Activated naive CD8-positive, alpha-beta T cell treated with anti-CD3 and anti-CD28 coated beads, Interleukin-2, amount 50 U/mL, for 24 hours (primary cell): ENCODE measurements at places on chromosomes 6 and 20.

- DNase-seq: peak; percentile 6
These were observed 85.2 kb upstream of the PHACTR3 start for GRCh38 chr20:59518881-59519706.

- no peak for DNase-seq
These were observed 42.3 kb upstream of the PTPN1 start for GRCh38 chr20:50467718-50468356.

- no peak for DNase-seq
These were observed 145.1 kb downstream of the CD24 start for GRCh38 chr6:106829451-106829850.

- no peak for DNase-seq
These were observed 164.8 kb downstream of the SOBP start for GRCh38 chr6:107654764-107655163.

DNA sequence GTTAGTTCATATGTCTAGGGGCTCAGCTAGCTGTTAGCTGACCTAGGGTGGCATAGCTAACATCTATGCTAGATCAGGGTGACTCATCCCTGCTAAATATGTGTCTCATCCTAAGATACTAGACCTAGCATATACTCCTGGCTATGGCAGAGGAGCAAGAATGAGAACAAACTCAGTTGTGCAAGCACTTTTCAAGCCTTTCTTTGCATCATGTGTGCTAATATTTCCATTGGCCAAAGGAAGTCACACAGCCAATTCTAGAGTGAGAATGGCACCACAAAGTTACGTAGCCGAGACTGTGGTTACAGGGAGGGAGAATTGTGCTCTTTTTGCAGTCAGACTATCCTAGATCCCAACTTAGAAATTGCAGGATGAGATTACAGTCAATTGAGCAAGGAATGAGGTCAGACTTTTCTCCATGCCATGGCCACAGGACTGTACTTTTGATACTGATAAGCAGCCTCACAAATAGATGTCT is 78.7 kb downstream of the PLCB4 start:
- DNase-seq: no peak

DNA sequence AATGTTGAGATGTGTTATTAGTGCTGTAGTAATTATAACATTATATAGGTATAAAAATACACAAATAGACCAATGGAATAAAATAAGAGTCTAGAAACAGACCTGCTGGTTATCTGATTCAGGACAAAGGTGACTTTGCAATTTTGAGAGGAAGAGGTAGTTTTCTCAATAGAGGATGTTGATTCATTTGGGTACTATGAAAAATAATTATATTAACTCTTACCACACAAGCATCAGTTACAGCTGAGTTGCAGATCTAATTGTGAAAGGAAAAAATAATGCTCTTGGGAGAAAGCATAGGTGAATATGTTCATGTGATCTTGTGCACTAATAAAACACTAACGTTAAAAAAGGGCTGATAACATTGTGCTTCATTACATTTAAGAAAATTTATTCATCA is 103.0 kb downstream of the BCKDHB start:
- DNase-seq: no peak

DNA sequence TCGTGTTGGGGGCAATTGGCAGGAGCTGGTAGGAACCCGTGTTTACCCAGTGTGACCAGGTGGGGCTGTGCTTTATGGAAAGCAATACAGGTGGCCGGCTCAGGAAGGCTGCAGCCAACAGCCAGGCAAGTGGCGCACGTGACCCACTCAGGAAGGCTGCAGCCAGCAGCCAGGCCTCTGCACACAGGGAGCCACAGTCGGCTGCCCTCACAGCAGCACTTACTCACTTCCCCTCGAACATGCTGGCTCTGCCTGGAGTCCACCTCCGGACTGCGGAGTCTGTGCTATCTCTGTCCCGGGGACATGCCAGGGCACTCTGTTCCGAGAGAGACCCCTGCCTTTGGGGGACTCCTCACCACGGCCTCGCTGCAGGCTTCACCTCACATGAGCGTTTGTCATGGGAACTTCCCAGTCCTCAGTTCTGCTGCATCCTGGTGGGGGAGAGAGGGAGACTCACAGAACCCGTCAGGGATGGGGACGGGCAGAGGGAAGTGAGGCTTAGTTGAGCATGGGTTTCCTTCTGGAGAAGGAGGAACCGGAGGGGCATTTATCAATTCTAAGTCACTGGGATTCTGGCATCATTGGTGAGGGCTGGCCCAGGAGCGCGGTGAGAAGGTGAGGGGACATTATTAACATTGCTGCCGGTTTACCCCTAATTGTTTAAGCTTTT is 76.8 kb downstream of the TTLL2 start:
- no peak for DNase-seq

DNA sequence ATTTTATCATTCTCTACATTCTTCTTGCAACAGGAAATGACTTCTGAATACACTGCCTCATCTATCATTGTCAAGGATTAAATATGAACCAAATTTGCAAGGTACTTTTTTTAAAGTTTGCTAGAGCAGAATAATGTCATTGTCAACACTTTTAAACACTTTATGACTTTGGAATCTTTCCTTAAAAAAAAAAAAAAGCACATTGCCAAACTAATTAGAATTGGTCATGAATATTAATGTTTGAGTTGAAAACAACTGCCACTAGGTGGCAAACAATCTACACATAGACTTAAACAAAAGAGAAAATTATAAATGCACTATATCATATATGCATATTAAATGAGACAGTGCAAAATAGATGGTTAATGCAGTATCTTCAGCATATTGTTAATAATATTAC is 32.5 kb upstream of the TMEM244 start:
- no peak for DNase-seq

DNA sequence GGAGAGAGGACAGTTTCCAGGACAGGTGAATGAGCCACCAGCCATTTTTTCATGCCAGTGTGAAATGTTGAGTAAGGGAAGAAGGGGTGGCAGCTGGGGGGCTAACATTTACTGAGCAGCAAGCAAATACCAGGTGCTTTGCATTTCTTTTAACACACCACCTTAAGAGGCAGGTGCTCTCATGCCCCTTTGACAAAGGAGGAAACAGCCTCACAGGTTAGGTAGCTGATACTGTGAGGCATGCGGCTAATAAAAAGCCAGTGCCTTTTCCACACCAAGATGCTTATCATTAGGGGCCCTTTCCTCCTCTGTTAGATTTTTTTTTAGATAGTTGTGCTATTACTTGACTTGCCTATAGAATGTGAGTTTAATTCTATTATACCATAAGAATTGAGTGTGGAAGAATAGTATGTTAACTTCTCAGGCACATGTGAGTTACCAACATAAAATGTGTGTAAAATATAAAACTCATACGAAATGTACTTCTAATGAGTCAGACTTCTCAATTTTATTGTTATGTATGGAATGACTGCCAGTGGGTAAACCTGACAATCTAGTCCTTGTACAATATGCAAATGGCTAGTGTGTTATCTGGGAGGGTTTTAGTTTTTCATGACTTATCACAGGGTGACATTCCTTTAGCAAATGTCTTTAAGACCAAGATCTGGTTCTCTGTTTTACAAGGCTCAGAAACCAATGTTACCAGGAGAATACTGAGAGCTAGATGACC is 260.0 kb downstream of the TMEM242 start:
- no peak for DNase-seq

DNA sequence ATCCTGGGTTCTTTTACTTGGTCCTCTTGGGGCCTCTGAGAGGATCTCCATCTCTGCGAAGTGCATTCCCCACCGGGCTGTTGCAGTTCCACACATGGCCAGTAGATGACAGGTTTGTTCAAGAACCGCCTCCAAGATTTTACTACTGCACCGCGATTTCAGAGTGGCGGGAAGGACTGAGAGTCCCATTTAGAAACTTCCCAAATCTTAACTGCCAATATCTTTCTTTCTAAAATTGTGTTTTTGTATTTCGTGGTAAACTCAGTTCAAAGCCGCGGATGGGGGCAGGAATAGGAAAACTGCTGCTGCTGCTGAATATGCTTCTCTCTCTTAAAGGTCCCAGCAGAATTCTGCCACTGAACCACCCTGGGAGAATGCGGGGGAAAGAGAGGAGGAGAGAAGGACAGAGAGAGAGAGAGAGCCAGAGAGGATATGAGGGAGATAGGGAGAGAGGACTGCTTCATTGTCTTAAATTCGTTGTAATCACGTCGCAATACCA is 8.6 kb upstream of the BTNL2 start:
- DNase-seq: peak; percentile 81
